ENCODE measurements at places on chromosomes 1 and 21.

GRCh38 chr1:110582378-110582777 lies 23.8 kb downstream of the KCNA2 start:
- no peak for DNase-seq

DNA sequence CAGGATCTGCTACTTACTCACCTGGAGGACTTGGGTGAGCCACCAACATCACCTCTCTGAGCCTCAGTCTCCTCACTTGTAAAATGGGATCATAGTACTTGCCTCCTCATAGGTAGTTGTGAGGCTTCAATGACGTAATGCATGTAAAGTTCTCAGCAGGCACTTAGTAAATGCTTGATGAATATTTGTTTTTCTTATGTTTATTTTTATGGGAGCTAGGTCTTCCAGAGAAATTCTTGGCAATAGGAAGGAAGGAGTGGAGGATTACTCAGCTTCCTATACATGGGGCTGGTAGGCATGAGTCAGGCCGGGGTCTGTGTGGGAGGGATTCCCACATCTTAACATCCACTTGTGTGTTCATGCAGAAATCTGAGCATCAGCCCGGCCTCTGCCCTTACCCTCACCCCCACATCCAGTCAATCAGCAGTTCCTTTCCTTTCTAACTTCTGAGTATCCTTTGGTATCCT lies 95.4 kb upstream of the USP24 start:
- no peak for DNase-seq

DNA sequence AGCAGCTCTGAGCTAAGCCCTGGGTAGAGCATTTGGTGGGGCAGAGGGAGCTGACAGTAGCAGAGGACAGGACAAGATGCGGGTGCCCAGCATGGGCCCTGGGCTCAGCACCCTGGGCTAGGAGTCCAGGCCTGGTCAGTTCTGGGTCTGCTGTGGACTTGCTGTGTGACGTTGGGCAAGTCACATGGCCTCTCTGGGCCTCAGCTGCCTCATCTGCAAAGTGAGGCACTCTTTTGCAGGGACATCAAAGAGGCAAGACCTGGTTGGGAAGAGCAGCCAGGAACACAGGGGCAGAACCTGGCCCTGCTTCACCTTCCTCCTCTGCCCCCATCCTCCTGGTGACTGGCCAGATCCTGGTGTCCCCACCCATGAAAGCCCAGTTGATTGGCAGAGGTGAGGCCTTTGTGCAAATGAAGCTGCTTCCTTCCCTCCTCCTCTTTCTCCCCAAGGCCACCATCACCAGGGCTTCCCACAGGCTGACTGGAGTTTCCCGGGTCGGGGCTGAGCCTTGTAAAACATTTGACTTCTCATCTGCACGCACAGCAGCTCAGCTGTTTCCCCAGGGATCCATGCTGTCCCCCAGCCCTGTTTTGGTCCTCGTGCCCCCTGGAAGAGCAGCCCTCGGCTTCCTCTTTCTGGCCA lies 350.5 kb downstream of the MATN1 start:
- DNase-seq = no peak

DNA sequence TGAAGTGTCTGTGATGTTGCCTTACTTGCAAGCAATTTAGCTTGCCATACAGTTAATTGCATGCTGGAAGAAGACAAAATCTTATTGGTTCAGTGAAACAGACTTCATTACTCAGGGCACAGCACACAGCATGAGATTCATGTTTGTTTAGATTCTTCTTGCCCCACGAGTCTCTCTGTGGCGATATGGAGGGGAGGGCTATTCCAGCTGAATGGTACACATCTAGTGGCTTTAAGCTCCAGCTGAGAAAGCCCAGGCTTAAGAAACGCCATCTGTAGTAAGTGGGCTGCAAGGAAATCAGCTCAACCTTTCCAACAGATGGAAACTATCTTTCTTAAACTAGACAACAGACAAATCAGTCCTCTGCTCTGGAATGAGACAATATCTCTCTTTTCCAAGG lies 1022.0 kb downstream of the NCAM2 start:
- no peak for DNase-seq

DNA sequence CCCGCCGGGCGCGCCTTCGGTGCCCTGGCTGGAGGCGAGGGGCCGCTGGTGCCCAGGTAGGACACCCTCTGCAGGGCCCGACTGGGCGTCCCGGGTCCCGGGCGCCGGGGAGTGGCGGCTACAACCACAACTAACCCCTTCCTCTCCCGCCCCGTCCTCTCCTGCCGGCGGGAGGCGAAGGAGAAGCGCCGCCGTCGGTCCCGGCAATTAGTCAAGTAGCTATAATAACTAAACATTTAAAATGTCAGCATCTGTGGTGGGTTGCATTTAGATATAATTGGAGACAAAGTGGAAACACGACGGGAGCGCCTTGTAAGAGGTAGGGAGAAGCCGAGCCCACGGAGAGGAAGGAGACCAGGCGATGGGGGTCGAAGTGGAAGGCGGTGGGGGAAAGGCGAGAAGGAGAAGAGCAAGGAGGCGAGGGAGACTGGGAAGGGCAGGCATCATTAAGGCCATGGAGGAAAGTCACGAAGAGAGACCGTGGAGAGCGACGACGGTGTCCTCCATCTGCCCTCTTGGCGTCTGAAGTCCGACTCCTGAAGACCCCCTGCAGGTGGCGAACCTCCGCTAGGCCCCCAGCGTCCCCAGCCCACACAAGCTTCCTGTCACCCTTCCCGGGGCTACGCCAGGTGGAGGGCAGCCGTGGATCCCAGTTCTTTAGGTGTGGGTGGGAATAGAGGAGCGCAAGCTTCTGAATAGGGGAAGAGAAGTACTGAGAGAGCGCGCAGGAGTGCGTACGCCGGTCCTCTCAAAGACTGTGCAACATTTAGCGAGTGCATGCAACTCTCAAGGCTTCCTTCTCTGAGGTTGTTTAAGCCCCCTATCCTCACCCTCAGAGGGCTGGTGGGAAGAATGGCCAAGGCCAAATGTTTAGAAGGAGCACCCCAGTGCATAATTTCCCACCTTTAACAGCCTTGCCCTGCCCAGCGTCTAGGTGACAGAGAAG lies 1.6 kb downstream of the CNIH3 start:
- no peak for DNase-seq

DNA sequence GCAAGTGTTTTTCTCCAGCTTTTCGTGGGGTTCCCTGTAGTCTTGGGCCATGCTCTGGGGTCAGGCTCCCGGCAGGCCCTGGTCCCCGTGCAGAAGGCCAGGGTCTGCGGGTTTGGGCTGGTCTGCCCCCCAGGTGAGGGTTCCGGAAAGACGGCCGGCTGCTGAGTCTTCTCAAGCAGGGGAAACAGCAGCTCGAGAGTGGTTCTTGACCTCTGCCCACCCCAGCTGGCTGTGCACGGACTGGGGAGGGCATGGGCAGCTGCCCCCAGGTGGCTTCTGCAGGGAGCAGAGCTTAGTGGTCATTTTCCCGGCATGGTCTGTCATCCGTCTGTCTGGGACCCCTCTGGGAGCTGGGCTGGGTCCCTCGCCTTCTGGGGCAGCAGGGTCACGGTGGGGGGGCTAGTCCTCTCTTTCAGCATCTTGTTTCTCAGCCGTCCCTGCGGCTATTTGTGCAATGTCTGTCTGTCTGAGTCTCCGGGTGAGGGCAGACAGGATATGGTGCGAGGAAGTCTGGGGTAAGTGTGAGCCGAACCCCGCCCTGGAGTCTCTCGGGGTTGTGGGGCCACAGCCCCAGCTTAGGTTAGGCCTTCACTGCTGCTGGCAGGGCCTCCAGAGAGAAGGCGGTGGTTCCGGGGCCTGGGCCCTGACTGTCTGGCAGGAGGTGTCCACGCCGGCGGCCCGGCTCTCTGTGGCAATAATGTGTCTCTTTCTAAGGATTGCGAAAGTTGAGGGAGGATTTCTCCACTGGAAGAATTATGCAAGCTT lies 6.1 kb downstream of the SKI start:
- DNase-seq = peak; percentile 85

GRCh38 chr1:7250176-7250575 lies 464.9 kb downstream of the CAMTA1 start:
- DNase-seq = no peak

GRCh38 chr1:40143891-40144575 lies 17.2 kb upstream of the RLF start:
- DNase-seq = peak; percentile 75

DNA sequence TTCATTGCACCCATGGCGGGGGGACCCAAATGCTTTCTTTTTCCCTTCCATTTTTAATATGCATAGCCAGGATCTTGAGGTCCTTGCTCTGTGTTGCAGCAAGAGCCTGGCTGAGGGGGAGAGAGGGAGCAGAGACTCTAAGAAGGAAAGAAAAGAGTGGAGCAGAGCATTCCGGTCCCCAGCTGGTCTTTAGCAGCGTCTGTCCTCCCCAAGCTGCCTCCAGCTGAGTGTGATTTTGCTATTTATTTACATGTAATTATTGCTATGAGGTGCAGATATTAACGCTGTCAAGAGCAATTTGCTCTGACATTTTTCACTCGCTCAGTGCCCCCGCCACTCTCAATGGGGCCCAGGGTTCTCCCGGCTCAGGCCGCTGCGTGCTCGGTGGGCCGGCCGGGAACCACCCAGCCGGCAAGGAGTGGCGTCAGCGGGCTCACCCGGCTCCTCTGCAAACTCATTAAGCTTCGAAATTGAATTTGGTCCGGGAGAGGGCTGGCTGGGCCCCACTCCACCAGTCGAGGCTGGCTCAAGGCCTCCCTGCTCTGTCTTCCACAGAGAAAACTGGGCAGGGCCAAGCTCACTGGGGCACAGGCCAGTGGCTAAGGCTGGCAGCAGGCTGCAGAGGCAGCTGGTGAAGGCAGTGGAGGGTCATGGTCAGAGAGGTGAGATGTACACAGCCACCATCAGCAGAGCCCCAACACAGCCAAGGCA lies 93.2 kb downstream of the PAX7 start:
- DNase-seq = no peak

DNA sequence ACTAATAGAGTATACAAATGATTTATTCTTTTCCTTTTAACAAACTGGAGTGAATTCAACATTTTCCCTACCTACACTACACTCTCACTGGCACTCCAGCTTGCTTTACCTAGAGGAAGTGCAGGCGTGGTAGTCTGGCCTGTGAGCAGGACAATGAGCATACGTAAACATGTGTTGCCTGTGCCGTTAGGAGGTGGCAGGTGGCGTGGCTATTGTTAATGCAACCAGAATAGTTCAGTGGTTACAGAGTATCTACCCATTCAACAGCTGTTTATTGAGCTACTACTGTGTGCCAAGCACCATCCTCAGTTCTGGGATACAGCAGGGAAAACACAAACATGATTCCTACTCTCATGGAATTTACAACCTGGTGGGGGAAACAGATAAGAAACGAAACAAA lies 299.7 kb upstream of the KAZN start:
- DNase-seq = no peak

- DNase-seq = no peak
Observed at GRCh38 chr1:176656257-176656995, 193.5 kb downstream of the PAPPA2 start.

GRCh38 chr1:157097692-157098091 lies 1.9 kb downstream of the ETV3L start:
- no peak for DNase-seq

DNA sequence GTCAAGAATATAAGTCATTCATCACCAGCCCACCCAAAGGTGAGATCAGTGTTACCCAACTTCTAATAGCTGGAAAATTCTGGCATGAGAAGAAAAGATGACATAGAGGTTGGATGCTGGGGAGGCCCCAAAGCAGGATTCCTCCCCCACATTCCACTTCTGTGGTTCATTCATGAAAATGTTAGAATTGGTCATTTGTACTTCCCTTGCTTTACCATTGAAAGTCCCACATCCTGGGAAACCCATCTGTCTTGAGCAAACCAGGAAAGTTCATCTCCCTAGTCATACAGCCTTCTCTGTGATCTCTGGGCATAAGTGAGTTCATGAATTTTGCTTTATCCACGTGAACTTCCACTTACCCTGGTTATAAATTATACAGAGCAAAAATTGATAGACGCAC lies 66.8 kb downstream of the SERINC2 start:
- no peak for DNase-seq

GRCh38 chr1:31238986-31239613 lies 587 bp downstream of the NKAIN1 start:
- DNase-seq = no peak

GRCh38 chr1:190739926-190740325 lies 262.3 kb upstream of the BRINP3 start:
- no peak for DNase-seq

DNA sequence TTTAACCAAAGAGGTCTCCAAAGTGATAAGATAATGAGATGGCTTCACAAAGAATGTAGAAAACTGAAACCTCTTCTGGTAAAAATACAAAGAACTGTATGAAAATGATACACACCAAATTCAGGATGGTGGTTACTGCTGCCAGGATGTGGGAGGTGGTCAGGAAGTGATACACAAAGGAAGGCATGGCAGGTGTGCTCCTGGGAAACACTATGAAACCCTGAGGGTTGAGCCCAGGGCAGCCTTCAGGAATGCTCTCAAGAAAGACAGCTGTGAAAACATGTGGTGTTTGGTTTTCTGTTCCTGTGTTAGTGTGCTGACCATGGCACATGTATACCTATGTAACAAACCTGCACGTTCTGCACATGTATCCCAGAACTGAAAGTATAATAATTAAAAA lies 109.3 kb downstream of the NTNG1 start:
- no peak for DNase-seq

- DNase-seq = no peak
Observed at GRCh38 chr1:59445040-59445439, 148.1 kb downstream of the FGGY start.

- no peak for DNase-seq
Observed at GRCh38 chr21:44708866-44709425, 2.4 kb downstream of the TSPEAR start.

- no peak for DNase-seq
Observed at GRCh38 chr1:175394739-175395138, 202.2 kb upstream of the KIAA0040 start.

DNA sequence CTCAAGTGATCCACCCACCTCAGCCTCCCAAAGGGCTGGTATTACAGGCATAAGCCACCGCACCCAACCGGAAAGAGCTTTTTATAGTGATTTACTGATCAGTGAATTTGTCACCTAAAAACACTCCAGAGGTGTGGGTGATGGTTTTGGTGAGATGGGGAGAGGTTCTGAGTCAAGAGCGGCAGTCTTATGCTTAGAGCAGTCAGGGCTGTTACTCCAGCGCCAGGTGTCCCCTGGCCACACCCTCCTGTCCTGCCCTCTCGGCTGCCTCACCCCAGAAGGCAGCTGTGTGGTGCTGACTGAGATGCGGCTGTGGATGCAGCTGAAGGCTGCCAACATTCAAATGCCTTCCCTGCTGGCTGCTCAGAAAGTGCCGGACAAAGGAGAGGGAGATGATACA lies 94.5 kb upstream of the LPGAT1 start:
- DNase-seq = no peak

- DNase-seq = no peak
Observed at GRCh38 chr1:13628711-13629110, 45.1 kb downstream of the PDPN start.

DNA sequence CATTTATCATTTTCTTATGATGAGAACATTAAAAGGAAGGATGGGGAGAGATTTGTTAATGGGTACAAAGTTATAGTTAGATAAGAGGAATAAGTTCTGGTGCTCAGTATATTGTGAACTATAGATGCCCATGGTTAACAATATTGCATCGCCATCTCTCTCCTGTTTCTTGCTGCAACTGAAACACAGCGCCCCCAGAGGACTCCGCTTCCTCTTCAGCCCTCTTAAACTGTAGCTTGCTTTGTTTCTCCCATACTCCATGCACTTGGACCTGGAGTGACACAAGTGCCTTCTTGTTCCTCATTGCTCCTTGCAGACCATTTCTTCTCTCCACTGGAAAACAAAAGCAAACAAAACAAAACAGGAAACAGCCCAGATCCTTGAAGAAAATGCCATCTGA lies 70.1 kb upstream of the NTPCR start:
- DNase-seq = no peak
